ENCODE measurements at places on chromosomes 5 and 9. TPM values are rescaled to one million over a fixed set of nuclear protein-coding genes. Genes with fewer than 3 reads are reported as not detected.
A peak's percentile ranks its signal among the peaks of the same experiment; 100 is the strongest.

PAEP gene
- not detected for total RNA-seq

CTXN3 gene
- total RNA-seq, result not detected

BNIP1 gene
- total RNA-seq, result 26.5 TPM

GOLM1 gene
- total RNA-seq, result 142 TPM

QRFP gene
- not detected for total RNA-seq

PTGS1 gene
- not detected for total RNA-seq

DNA sequence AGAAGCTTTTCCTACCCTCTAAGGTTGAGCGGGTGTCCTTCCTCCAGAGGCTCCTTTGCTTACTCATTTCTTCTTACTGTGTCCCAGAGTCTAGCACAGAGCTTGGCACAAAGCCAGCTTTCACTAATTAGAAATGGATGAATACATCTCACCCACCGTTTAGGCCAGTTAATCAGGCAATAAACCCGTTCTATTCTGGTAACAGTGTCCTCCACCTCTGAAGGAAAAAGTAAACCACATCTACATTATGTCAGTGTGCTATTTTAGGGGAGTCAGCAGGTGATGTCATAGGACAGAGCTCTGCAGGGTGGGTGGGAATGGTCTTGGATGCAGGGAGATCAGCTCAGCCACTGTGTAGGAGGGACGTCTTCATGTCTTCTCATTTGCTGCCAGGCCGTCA lies 109.2 kb downstream of the OSTF1 start:
- DNase-seq, result no peak

GRCh38 chr5:180212363-180213255 lies 3.6 kb upstream of the RASGEF1C start:
- peak; percentile 27 for DNase-seq

DNA sequence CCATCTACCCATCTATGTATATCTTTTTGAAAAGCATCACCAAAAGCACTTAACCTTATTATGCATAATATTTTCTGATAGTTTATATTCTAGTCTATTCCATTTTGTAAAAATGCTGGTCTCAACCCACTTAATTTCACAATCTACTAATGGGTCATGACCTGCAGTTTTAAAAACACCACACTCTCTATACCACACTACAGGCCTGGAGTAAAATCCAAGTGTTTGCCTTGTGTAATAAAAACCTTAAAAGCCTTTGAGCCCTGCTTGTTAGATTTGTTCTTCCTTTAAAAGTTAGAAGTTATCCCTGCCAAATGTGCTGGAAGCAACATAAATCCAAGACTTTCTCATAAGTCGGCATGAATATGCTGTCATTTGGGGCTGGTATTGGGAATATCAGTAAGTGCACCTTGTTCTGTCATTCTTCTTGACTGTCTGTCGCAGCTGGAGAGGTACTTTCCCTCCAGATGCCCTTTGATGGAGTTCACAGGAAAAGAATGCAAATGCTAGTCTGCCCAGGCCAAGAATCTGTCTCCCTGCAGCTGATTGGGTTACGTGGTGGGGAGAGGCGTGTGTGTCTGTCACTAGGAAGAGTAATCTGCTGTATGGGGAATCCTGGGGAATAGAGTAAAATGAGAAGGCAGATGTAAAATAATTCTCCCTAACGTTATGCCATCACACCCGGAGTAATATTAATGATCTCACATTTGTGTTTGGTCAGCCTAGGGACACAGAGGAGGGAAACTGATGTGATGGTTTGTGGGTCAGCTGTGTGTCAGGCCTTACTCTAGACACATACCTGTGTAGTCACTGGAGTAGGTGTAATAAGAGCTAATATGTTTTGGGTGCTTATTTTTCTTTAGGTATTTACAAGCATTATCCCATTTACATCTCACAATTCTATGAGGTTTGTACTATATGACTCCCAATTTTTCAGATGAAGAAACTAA lies 79.4 kb downstream of the ZNF366 start:
- peak; percentile 70 for DNase-seq

DNA sequence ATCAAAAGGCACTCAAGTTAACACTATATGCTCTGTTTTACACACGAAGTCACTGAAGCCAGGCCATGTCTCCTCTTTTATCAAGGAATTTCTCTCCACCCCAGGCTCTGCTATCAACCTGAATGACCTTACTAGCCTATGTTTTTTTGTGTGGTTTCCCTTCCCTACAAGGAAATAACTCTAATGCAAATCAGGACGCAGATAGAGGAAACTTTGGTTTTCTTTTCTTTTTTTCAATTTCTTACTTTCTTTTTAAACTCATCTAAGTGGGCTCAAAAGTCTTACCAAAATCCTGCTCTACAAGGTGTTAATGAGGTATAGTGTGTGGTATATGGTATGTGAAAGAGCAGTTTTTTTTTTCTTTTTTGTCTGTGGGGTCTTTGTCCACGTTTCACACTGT lies 5.5 kb upstream of the SLC46A2 start:
- no peak for DNase-seq

GRCh38 chr9:126474786-126475485 lies 138.8 kb upstream of the LMX1B start:
- DNase-seq, result peak; percentile 96

DNA sequence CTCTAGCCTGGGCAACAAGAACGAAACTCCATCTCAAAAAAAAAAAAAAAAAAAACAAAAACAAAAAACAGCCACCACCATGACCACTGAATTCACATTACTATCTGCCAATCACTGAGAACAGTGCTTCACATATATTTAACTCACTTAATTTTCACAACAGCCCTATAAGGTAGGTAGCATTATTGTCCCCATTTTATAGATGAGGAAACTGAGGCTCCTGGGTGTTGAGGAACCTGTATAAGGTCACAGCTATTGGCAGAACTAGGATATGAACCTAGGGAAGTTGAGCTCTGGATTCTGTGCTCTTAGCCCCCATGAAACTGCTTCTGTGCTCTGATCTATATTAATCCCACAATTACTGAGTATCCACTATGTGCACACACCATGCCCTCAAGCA lies 283.7 kb downstream of the CRB2 start:
- no peak for DNase-seq

DNA sequence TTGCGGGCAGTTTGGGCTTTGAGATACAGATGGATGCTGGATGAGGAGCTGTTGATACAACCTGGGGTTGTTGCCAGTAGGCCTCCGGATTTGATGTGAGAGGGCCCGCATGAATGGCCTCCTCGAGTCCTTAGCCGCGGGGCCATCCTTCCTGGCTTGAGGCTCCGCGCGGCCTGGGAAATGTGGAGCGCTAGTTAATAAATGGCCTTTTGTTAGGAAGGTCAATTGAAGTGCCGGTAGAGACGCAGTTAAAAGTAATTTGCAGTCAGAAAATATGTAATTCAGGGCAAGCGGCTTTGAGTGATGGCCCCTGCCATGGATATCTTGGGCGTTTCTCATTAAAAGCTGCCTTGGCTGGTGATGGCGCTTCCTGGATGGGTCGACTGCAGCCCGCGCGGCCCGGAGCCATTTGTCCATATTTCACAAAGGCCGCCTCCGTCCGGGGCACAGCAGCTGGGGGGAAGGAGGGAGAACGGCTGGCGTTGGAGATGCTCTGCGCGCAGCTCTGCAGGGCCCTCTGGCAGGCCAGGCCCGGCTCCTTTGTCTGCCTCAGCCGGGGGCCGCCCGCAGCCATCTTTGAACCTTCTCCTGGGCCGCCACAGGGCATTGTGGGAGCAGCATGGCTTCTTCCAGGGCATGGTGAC lies 11.2 kb downstream of the MVB12B start:
- no peak for DNase-seq

- DNase-seq, result peak; percentile 55
These were observed 690.2 kb downstream of the NR2F1-AS1 start for GRCh38 chr5:92890841-92891244.

- DNase-seq, result no peak
These were observed 55.2 kb downstream of the RASEF start for GRCh38 chr9:83007521-83008300.

GRCh38 chr9:136657974-136658848 lies 4.5 kb upstream of the EGFL7 start:
- no peak for DNase-seq

- DNase-seq, result no peak
These were observed 80.3 kb downstream of the SECISBP2 start for GRCh38 chr9:89398621-89399020.

- DNase-seq, result no peak
These were observed 49.5 kb upstream of the RETREG1 start for GRCh38 chr5:16666130-16666882.

GRCh38 chr5:75951158-75951557 lies 132.0 kb upstream of the SV2C start:
- DNase-seq, result no peak

GRCh38 chr9:110828264-110828663 lies 159.7 kb downstream of the MUSK start:
- no peak for DNase-seq

DNA sequence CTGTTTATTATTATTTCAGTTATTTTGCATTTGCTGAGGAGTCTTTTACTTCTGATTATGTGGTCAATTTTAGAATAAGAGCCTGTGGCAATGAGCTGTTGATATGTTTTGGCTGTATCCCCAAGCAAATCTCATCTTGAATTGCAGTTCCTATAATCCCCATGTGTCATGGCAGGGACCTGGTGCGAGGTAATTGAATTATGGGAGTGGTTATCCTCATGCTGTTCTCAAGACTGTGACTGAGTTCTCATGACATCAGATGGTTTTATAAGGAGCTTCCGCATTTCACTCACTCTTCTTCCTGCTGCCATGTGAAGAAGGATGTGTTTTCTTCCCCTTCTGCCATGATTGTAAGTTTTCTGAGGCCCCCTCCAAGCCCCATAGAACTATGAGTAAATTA lies 114.9 kb upstream of the SLCO6A1 start:
- DNase-seq, result no peak

DNA sequence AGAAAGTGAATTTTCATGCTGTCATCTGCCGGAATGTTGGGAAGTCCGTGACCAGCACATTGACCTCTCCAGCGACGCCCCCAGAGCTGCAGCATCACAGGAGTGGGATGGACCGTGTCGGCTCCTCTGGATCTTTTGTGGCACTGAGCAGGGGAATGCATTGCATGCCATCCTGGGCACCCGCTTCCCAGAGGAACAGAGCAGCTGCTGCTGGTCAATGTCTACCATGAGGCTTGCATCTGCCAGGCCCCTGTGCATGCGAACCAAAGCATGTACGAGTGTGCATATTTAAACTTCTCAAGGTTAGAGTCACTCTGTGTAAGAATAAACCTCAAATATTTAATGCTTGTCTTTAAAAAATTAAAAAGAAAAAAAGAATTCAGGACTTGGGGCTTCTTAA lies 414.8 kb downstream of the GADD45G start:
- no peak for DNase-seq

DNA sequence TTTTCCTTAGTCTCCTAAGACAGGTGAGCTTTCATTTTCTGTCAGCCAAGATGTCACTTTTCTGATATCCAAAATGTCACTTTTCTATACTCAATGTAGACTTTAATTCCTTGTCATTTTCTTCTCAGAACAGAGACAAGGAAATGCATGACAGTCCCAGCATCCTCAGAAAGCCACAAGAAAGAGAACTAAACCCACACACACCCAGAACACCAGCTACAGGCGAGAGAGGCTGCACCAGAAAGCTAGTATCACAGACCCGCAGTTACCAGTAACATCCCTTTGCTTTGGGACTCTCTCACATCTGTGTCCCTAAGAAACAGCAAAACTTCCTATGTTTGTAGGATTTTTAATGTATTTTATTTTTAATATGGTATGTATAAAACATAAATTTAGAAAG lies 17.1 kb downstream of the TRMO start:
- no peak for DNase-seq

- no peak for DNase-seq
These were observed 133.8 kb upstream of the RANBP3L start for GRCh38 chr5:36435516-36435915.

- no peak for DNase-seq
These were observed 16.9 kb downstream of the SLC25A48 start for GRCh38 chr5:135851186-135851914.

DNA sequence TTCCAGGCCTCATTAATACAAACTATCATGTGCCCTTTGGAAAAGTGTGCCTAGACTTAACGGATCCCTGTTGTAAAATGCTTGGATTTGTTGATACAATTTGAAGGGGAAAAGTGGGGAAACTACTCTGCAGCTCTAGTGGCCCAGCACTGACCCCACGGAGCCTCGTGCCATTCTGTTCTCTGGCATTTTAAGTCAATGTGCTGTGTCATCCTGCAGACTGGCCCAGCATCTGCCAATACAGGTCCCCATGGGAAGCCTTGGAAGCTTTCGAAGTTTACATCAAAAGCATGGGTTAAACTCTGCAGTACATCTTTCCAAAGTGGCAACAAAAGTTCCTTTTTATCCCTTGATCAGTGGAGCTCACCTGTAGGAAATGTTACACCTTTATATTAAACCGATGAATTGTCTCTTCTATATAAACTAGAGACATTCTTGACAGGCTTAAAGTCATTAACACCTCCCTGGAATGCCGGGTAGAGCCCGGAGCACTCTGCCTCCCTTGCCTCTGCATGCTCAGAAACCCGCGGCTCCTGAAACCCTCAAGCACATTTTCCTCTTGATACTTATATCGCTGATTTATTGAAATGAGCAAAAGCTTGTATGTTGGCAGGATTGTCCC lies 596.0 kb upstream of the ADAMTS16 start:
- DNase-seq, result no peak

DNA sequence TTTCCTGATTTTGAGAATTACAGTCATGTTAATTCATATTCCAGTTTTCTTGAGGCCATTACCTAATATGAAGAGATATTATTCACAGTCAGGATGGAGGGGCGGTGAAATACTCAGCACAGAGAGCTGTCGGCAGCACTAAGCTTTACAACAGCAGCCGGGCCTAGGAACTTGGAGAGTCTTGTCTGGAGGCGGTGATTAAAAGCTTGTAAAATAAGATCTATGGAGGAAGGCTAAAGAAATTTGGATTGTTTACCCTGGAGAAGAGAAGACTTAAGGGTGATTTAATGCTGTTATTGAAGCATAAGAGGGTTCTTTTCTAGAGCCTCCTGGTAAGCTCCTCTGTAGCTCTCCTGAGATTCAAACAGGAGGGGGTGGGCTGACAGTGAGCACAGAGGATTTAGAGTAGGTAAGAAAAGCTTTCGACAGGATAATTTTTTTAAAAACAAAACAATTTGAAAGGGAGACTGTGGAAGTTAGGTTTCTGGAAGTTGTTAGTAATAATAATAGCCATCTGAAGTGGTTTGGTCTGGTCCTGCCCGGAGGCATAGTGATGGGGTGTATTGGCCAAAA lies 406.3 kb upstream of the ADAMTSL1 start:
- no peak for DNase-seq

DNA sequence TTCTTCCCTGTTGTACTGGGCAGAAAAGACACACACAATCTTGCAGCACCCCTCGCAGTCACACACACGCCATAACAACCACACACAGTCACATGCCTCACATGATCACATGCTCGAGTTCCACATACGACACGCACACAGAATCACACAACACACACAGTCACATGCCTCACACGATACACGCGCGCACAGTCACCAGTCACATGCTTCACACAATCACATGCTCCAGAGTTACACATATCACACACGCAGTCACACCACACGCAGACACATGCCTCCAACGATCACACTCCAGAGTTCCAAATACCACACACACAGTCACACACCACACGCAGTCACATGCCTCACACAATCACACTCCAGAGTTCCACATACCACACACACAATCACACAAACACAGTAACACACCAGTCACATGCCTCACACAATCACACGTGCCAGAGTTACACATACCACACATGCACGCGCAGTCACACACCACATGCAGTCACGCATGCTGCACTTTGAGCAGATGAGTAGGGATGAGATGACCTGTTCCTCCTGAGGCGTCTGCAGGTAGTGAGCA lies 49.0 kb upstream of the LRRC14B start:
- DNase-seq, result no peak

Data from A172 (cell line).